ENCODE measurements at places on chromosomes 12 and 14.
A peak's percentile ranks its signal among the peaks of the same experiment; 100 is the strongest.

DNA sequence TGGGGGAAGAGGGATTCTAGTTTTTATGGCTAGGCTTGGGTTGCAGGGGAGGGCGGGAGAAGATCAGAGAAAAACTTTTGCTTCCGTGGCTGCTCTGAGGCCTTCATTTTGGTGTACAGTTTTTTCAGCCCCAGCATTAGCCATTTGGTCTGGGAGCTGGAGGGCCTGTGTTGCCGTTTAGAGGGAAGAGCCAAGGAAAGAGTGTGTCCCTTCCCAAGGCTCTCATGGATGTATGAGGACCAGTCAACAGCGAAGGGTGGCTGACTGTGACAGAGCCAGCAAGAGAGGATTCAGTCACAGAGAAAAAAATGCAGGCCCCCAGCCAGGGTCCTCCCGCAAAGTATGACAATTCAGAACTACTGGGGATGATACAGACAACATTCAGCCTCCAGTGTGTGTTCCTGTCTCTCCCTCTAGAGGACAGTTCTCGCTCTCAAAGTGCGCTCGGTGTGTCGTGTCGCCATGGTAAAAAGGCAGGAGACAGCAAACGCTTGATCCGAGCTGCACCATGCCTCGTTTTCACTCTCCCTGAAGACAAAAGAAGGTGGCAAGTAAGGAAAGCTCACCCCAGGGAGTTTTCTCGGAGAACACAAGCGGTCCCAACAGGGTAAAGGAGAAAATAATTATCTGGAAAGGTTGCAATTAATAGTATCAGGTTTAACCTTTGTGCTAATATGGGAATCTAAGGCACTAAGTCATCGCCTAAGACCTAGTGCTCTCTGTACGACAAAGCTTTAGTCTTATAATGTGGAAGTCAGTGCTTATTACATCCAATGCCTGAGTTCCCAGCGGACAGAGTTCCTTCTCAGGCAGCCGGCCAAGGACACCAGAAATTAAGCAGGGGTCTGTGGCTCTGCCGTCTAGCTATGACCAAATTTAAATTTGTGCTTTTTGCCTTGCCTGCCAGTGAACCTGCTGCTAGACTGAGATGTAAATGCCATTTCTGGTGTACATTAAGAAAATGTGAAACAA, 157.3 kb upstream of the PLXNC1 start:
- peak; percentile 86 for DNase-seq

- DNase-seq: no peak
Observed at GRCh38 chr12:130440411-130441080, 102.9 kb downstream of the PIWIL1 start.

GRCh38 chr14:103091041-103091882, 3.3 kb upstream of the EXOC3L4 start:
- DNase-seq: peak; percentile 62

- DNase-seq: peak; percentile 63
Observed at GRCh38 chr12:88432531-88433490, 147.5 kb downstream of the KITLG start.

- DNase-seq: peak; percentile 69
Observed at GRCh38 chr14:80456209-80456608, 244.9 kb upstream of the DIO2 start.

GRCh38 chr12:94220804-94221203, 72.4 kb downstream of the PLXNC1 start:
- DNase-seq: no peak

- peak; percentile 25 for DNase-seq
Observed at GRCh38 chr12:12660201-12660600, 35.8 kb downstream of the GPR19 start.

- no peak for DNase-seq
Observed at GRCh38 chr12:66120477-66120876, 10.1 kb downstream of the LLPH start.

DNA sequence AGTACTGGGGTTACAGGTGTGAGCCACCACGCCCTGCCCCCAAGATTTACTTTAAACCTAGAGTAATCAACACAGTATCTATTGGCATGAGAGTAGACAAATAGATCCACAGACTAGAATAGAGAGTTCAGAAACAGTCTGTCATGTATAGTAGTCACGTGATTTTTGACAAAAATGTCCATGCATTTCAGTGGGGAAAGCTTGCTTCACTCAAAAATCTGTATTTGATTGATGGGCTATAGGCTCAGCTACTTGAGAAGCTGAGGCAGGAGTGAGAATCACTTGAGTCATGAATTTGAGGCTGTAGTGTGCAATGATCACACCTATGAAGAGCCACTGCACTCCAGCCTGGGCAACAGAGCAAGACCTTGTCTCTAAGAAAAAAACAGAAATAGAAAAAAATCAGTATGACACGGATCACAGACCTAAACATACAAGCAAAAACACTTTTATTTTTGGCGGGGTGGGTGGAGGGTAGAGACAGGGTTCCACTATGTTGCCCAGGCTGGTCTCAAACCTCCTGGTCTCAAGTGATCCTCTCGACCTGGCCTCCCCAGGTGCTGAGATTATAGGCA, 7.6 kb upstream of the ORAI1 start:
- no peak for DNase-seq

DNA sequence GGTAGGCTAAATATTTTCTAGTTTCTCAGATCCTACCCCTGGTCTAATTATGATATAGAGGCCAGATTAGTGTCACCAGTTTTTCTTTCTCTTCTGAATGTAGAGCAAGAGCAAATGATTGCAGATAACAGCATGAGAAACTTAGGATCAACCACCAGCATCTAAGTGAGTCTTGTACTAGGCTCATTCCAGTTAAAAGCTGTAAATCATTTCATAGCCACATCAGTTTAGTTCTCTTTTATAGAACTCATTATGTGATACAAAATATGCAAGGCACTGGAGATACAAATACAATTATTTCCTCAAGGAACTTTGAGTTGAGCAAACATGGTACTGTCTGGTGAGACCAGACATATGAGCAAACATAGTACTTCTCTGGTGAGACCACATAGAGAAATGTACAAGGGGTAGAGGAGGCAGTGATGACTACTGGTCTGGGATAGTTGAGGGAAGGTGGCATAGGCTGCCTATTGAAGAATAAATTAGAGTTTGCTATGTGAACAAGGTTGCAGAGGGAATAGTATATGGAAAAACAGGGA, 59.5 kb downstream of the CRADD start:
- no peak for DNase-seq

DNA sequence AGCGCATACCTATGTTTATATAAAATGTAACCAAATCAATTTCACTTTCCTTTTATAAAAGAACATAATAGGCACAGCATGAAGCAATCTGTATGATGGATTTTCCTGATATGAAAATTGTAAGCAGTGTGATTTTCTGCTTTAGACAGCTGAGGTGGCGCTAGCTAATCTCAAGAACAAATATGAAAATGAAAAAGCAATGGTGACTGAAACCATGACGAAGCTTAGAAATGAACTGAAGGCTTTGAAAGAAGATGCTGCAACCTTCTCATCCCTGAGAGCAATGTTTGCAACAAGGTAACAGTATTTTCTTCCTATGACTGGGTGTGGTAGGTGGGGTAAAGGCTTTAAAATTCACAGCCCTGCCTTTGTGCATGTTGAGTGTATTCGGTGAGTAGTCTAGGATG, 65.0 kb upstream of the FGD4 start:
- no peak for DNase-seq

All from GM23248 (cell line).